SJCRH30 (cell line): ENCODE measurements at places on chromosomes 11 and 22. TPM values are rescaled to one million over a fixed set of nuclear protein-coding genes. Genes with fewer than 3 reads are reported as not detected.

Gene PARVA
- total RNA-seq = 43.9 and 45.0 TPM in 2 replicates

Gene CSNK2A3
- total RNA-seq = 2.9 and 3.3 TPM in 2 replicates

Gene NEFH
- not detected in 2 replicates for total RNA-seq

Gene CD3G
- not detected in 2 replicates for total RNA-seq

Gene CWF19L2
- total RNA-seq = 9.0 and 10.6 TPM in 2 replicates

Gene PANX2
- total RNA-seq = not detected in 2 replicates

Gene KLHDC7B
- 0.05 and 0.10 TPM in 2 replicates for total RNA-seq

Gene ZNF202
- total RNA-seq = 12.7 and 13.5 TPM in 2 replicates

Gene TREH
- total RNA-seq = not detected in 2 replicates

Gene TMPRSS6
- total RNA-seq = not detected in 2 replicates

Gene PGA3
- total RNA-seq = not detected in 2 replicates

Gene CCDC89
- total RNA-seq = 4.4 and 5.0 TPM in 2 replicates

Gene ELMOD1
- total RNA-seq = 16.9 and 19.5 TPM in 2 replicates

Gene ASRGL1
- 17.4 and 22.6 TPM in 2 replicates for total RNA-seq

Gene FXYD2
- 0.14 and 0.15 TPM in 2 replicates for total RNA-seq

Gene DDTL
- 3.8 and 4.5 TPM in 2 replicates for total RNA-seq

Gene OR52A1
- not detected in 2 replicates for total RNA-seq

Gene HSCB
- total RNA-seq = 10.0 and 10.3 TPM in 2 replicates

Gene DGAT2
- total RNA-seq = 0.67 and 1.3 TPM in 2 replicates
